C1 segment of cervical spinal cord (tissue), 14 donors: ENCODE measurements at places on chromosomes 2 and 18.

DNA sequence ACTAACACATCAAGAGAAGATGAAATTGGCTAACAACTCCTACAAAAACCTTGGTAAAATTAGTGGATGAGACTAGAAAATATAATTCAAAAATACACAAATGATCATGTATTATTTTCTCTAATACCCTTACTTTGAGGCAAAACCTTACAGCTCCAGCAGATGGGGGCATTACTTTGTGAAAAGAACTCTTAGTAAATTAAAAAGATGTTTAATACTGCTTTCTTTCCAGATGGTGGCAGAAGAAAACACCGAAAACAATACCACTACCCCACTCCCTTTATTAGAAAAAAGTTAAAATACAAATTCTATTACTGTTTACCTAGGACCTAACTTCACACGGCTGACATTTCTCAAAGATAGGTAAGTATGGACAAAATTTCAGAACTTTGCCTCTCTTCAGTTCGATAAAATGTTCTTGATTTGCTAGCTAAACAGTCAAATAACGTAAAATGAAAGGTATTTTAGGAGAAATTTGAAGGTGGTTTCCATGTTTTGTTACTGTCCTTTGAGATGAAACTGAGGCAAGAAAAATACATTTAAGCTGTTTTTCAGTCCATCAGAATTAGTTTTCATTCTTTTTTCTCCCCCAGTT is 30.6 kb downstream of the ORC4 start:
- DNase-seq: no peak

DNA sequence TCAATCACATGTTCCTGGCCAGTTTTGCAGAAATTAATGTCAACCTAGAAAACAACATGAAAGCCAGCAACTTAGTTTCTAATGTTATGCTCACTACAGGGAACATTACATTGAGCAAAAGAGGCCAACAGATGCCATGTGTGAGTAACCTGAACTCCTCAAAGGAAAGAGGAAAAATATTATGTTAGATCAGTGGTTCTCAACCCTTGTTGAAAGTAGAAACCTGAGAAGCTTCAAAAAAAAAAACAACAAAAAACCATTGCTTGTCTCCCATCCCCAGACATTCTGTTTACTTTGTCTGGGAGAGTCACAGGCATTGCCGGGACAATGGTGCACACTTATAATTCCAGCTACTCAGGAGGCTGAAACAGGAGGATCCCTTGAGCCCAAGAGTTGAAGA is 57.7 kb downstream of the METTL4 start:
- DNase-seq: no peak

DNA sequence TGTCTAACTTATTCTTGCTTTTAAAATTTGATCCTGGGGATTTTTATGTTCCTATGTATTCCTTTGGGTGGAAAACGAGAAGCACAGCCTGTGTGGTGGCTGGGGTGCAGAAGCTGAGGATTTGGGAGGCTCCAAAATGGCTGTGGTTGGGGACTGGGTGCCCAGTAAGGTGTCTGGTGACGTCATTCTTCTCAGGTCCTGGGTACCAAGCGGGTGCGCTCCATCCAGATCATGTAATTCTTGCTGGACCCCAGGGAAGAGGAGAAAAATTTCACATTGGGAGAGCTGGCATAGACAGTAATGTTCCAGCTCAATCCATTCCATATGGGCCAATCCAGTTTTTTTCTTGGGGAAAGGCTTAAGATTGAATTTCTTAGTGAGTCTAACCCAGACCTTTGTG is 61.1 kb upstream of the THOC1 start:
- DNase-seq: no peak

DNA sequence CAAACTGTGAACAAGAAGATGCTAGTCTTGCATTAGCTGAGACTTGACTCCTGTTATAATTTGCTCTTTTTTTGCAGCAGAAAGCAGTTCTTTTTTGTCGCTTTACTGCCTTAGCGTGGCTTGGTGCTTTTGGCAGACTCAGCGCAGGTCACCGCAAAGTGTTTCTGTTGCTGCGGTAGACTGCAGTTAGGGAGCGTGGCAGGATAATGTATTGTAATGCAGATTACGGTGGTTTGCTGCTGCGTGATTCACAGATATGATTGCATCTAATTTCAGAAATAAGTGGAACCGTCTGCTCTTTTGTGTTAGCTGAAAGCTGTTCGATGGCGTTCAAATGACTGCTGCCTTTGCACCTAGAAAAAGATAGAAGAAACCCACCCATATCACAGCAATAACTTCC is 131.6 kb upstream of the SATB2 start:
- no peak for DNase-seq

DNA sequence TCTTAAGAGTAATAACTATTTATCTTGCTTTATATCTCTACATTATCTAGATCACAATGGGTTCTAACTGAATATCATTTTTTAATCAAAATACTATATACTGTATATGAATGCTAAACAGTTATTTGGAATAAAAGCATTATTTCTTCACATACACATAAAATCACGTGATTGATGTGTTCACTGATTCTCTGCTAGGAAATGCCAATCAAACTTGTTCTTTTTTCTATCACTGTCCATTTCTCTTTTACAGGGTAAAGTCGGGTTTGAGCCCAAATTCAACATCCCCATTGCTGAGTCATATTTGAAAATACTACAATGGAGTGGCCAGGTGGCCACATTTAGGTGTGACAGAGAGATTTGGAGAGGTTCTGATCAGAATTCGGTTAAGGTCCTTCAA is 1114.0 kb upstream of the PIK3C3 start:
- DNase-seq: no peak

GRCh38 chr2:68943581-68944568 is 8.8 kb downstream of the GKN2 start:
- DNase-seq: no peak

- DNase-seq: no peak
Observed at GRCh38 chr18:35122586-35123224, 81.5 kb downstream of the MAPRE2 start.

GRCh38 chr2:195330513-195330956 is 326.5 kb upstream of the SLC39A10 start:
- no peak for DNase-seq

- no peak for DNase-seq
Observed at GRCh38 chr2:12967804-12968203, 251.1 kb downstream of the TRIB2 start.

DNA sequence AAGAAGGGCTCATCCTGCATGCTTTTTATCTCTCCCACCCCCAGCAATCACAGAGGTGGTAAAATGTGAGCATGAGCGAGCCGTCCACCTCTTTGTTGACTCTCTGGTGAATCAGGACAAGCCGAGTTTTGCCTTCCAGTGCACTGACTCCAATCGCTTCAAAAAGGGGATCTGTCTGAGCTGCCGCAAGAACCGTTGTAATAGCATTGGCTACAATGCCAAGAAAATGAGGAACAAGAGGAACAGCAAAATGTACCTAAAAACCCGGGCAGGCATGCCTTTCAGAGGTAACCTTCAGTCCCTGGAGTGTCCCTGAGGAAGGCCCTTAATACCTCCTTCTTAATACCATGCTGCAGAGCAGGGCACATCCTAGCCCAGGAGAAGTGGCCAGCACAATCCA is 19.5 kb downstream of the LIPG start:
- DNase-seq: no peak

DNA sequence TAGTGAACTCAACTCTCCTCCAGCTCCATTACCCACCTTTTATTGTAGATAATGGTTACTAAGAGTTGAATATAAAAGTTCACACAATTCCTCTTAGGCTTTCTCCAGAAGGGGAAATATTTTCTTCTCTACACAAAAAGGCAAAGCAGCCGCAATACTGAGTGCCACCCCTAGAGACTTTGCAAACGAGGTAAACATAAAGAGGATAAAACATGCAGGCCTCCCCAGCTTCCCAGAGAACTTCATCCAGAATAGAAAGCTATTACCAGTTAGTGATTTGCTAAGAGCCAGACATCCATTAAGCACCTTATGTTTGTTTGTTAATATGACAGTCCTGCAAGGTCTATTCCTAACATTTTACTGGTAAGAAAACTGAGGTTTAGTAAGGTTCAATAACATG is 17.4 kb downstream of the ZNF521 start:
- DNase-seq: no peak

GRCh38 chr18:55346961-55347740 is 240.8 kb downstream of the TCF4 start:
- peak; percentile 55 for DNase-seq

GRCh38 chr2:150346806-150347205 is 140.7 kb downstream of the RND3 start:
- no peak for DNase-seq

GRCh38 chr2:1492711-1493430 is 79.6 kb downstream of the TPO start:
- no peak for DNase-seq

DNA sequence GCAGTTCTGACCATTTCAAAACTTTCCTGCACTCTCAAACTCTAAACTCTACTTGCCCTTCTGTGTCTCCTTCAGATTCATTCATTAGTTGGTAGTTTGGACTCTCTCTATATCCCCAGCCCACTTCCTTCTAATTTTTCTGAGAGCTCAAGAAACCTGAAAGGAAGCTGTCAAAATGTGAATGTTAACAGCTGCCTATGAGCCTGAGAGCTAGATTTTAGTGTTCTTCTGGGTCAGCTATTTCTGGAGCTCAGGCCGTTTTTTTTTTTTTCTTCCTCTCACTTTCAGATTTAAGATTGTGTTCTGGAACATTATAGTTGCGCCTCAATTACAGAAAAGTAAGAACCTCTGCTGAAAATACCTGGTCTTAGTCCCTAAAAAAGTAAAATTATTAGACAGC is 73.1 kb downstream of the RTN4 start:
- no peak for DNase-seq

DNA sequence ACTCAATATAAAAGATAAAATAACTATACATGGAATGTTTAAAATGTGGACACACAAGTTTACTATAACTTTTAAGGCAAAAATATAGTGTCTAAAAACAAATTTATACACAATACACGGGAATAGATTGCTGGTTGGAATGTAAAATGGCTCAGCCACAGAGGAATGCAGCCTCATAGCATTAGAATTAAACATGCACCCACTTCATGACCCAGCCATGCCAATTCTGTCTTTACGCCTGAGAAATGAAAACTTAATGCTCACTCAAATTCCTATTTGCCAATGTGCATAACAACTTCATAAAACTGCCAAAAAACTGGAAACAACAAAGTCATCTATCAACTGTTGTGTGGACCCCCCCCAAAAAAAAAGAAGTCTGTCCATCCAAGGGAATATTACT is 1006.6 kb upstream of the POU3F3 start:
- DNase-seq: no peak

GRCh38 chr18:46155641-46156051 is 51.5 kb downstream of the HAUS1 start:
- DNase-seq: no peak

DNA sequence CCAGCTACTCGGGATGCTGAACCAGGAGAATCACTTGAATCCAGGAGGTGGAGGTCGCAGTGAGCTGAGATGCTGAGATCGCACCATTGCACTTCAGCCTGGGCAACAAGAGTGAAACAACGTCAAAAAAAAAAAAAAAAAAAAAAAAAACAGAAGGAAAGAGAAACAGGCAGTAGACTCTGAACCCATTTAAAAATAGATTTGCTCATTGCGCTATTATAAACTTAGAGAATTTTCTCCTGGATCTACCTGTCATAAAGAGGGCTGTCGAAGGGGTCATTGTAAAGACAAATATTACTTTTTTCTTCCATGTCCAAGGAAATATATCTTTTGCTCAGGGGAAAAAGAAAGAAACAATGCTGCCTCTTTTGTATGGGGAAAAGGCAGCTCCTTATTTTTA is 425.0 kb upstream of the ID2 start:
- DNase-seq: no peak

DNA sequence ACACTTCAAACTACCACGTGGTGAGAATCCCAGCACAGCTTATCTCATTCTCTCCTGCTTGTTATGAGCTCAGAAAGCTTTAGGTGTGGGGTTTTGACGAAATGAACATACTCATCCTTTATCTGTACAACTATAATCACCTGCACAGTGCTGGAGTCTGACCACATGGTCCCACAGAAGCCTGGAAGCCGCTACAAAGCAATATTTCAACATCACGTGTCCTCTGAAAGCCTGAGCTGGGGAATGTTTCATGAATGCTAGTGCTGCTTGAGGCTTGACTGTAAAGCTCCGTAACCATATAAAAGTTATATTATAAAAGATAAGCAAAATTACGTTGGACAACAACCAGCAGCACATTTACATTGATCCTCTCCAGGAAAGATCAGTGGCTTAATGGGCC is 43.9 kb downstream of the PIEZO2 start:
- DNase-seq: no peak

GRCh38 chr2:86603905-86604304 is 19.8 kb downstream of the RNF103 start:
- DNase-seq: no peak

- DNase-seq: no peak
Observed at GRCh38 chr18:438571-438970, 61.9 kb downstream of the COLEC12 start.

DNA sequence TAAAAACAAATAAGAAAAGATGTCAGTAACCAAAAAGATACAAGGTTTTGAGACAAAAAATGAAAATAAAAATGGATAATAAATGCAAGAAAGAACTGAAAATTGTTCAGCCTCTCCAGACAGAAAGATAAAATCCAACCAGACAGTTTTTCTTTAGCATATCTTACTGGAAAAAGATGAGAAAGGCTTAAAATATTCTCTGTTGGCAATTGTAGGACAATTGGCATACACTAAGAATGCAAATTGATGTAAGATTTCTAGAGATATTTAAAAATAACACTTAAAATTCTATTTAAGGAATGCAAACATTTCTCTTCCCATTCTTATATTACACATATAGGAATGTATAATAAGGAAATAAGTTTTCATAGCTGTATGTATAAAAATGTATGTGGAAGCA is 590.6 kb downstream of the DSC3 start:
- no peak for DNase-seq

DNA sequence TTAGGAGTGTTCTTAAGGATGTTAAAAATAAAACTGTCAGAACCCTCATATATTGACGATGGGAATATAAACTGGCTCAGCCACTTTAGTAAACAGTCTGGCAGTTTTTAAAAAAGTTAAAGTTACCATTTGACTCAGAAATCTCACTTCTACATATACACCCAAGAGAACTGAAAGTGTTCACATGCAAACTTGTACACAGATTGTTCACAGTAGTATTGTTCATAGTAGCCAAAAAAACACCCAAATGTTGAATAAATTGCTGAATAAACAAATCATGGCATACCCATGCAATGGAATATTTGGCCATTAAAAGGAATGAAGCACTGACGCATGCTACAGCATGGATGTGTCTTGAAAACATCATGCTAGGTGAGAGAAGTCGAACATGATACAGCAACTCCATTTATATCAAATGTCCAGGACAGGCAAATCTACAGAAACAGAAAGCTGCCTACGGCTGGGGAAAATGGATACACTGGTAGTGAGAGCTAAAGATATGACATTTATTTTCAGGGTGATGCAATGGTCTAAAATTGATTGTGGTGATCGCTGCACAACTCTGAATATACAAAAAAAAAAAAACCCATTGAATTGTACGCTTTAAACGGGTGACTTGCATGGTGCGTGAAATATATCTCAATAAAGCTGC is 10.1 kb downstream of the RPL31 start:
- no peak for DNase-seq

GRCh38 chr2:119416299-119416923 is 15.2 kb upstream of the TMEM37 start:
- no peak for DNase-seq

- no peak for DNase-seq
Observed at GRCh38 chr2:225502971-225503370, 103.5 kb downstream of the NYAP2 start.

- DNase-seq: no peak
Observed at GRCh38 chr2:179449010-179449409, 184.4 kb upstream of the SESTD1 start.

GRCh38 chr2:157898591-157898996 is 22.5 kb upstream of the ACVR1 start:
- no peak for DNase-seq
